ENCODE measurements at places on chromosomes 12 and 14.

DNA sequence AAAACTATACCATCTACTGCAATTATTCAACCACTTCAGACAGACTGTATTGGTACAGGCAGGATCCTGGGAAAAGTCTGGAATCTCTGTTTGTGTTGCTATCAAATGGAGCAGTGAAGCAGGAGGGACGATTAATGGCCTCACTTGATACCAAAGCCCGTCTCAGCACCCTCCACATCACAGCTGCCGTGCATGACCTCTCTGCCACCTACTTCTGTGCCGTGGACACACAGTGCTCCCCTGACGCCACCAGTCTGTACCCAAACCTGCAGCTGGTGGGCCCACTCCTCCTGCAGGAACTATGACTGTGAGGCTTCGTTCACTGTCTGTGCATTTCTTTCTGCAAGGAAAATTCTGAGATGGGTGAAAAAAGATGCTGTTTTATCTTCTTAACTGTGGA lies 284.7 kb downstream of the DAD1 start:
- no peak for DNase-seq

- DNase-seq, result no peak
These were observed 4.3 kb downstream of the RIMBP2 start for GRCh38 chr12:130711756-130712155.

DNA sequence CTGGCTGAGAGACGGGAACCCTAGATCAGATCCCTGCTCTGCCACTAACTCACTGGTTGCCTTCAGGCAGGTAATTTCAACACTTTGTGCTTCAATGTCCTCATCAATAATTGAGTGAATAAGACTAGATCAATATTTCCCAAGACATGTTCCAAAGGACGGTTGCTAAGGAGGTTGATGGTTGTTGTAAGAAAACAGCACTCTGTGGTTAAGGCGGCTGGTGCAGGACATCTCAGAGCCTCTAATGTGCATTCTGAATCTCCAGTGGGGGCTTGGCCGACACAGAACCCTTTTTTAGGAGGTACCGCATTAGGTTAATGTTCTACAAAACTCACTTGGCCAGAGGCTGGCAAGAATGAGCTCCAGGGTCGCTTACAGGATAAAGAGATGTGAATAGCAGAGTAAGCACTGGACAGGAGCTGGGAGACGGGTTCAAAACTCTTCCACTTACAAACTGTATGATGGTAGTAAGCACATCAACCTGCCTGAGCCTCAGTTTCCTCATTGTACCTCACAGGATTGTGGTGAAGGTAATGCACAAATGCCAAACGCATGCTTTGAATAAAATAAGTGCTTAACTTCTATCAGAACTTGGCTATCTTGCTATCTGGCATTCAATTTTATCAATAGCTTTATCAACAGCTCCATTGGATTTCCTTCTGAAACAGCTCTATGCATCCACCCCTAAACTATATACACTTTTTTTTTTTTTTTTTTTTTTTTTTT lies 136.9 kb upstream of the PARP11 start:
- DNase-seq, result no peak

DNA sequence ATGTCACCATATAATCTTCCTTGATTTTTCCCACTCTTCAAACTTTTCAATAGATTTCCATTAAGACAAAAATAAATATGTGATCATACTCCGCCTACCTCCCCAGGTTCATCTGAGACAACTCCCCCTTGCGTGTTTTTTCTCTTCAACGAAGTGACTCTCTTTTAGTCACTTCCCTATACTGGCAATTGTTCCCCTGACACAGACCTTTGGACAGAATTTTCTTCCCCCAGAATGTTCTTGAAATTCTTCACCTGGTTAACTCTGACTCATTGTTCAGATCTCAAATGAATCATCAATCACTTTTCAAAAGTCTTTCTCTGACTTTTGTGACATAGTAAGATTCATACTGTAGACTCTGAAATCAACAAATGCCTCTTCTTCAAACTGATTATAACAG lies 727.3 kb upstream of the LMO3 start:
- DNase-seq, result no peak

GRCh38 chr12:113289361-113289760 lies 45.5 kb downstream of the SLC8B1 start:
- DNase-seq, result no peak

GRCh38 chr12:68131867-68132414 lies 27.6 kb downstream of the IFNG start:
- no peak for DNase-seq
